ENCODE measurements at places on chromosomes 3 and 15. TPM values are rescaled to one million over a fixed set of nuclear protein-coding genes. Genes with fewer than 3 reads are reported as not detected.

- no peaks in the 10 kb centered on the region for H3K36me3 ChIP-seq
- no peak for DNase-seq
- H3K27me3 ChIP-seq = peaks cover 39% of the 10 kb centered on the region
- H3K27ac ChIP-seq = no peak overlapping the region
Measured at GRCh38 chr3:24520976-24521419, 26.3 kb upstream of the THRB start.

- H3K4me1 ChIP-seq = peaks cover 33% of the 10 kb centered on the region
- H3K36me3 ChIP-seq = no peaks in the 10 kb centered on the region
- no peak overlapping the region for H3K27ac ChIP-seq
- DNase-seq = no peak
- H3K27me3 ChIP-seq = peaks cover 6% of the 10 kb centered on the region
- H3K4me3 ChIP-seq = no peak overlapping the region
Measured at GRCh38 chr3:5055357-5056110, 66.6 kb upstream of the ARL8B start.

- no peak for DNase-seq
Measured at GRCh38 chr3:102346897-102347296, 87.9 kb upstream of the ZPLD1 start.

- no peak overlapping the region for H3K27ac ChIP-seq
- H3K36me3 ChIP-seq = no peaks in the 10 kb centered on the region
- H3K4me1 ChIP-seq = no peaks in the 10 kb centered on the region
- peaks cover 48% of the 10 kb centered on the region for H3K27me3 ChIP-seq
- H3K4me3 ChIP-seq = no peak overlapping the region
- no peak for DNase-seq
Measured at GRCh38 chr3:69741032-69741767, 1.9 kb downstream of the MITF start.

The AADACL2 gene
- not detected for total RNA-seq

- no peak overlapping the region for H3K27ac ChIP-seq
- H3K4me1 ChIP-seq = peaks cover 15% of the 10 kb centered on the region
- DNase-seq = no peak
Measured at GRCh38 chr3:195757438-195757770, 36.6 kb downstream of the MUC20 start.

DNA sequence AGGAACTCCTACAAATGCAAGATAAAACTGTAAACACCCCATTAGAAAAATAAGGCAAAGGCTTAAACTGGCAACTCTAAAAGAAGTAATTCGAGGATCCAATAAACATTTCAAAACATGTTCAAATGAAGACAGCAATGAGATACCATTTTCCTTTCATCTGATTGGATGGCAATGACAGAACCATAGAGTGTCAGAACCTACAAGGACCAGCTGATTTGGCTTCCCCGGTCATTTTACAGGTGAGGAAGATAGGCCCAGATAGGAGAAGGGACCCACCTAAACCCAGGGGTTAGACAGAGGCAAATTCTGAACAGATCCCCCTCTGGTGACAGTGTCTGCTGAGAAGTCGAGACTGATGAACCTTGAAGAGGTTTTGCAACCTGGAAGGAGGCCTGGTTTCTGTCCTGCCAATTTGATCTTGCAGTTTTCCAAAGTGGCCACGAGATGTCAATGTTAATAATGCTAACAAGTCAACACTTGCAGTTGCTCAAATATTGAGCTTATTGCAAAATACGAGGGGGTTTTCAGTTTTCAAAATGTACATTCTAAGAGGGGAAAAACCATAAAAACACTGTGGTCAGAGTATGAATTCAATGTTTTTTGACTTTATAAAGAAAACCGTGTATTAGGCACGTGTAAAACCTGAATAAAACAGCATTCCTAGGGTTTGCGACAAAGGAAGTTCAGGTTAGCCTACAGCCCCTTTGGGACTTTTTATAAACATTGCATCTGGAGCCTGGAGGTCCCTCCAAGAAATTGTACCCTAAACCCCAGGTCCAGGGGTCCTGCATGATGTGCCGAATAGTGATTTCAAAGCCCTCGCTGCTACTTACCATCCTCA lies 21.5 kb downstream of the CFAP161 start:
- no peaks in the 10 kb centered on the region for H3K36me3 ChIP-seq
- H3K27me3 ChIP-seq = no peaks in the 10 kb centered on the region
- no peaks in the 10 kb centered on the region for H3K4me1 ChIP-seq
- H3K4me3 ChIP-seq = no peak overlapping the region
- DNase-seq = no peak

DNA sequence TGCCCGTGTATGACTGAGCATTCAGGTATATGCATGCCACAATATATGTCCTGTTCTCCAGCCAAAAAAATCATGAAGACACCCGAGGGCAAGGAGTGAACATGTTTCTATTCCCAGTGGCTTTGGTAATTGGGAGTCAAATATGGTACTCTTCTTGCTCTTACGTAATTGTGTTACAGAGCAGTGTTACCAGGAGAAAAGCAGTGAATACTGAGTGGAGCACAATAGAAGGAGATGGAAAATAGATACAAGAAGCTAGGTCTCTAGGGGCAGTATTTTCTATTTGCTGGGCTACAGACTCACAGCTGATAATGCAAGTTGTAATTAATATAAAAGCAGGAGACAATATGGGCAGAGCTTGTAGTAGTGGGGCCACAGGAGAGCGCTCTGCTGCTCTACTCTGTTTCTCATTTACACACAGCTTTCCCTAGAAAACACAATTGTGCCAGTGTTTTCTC lies 13.2 kb downstream of the MEIS2 start:
- peaks cover 15% of the 10 kb centered on the region for H3K27me3 ChIP-seq
- H3K27ac ChIP-seq = no peak overlapping the region
- DNase-seq = no peak
- no peaks in the 10 kb centered on the region for H3K36me3 ChIP-seq
- no peaks in the 10 kb centered on the region for H3K4me1 ChIP-seq
